ENCODE measurements at places on chromosomes 3 and 15.

DNA sequence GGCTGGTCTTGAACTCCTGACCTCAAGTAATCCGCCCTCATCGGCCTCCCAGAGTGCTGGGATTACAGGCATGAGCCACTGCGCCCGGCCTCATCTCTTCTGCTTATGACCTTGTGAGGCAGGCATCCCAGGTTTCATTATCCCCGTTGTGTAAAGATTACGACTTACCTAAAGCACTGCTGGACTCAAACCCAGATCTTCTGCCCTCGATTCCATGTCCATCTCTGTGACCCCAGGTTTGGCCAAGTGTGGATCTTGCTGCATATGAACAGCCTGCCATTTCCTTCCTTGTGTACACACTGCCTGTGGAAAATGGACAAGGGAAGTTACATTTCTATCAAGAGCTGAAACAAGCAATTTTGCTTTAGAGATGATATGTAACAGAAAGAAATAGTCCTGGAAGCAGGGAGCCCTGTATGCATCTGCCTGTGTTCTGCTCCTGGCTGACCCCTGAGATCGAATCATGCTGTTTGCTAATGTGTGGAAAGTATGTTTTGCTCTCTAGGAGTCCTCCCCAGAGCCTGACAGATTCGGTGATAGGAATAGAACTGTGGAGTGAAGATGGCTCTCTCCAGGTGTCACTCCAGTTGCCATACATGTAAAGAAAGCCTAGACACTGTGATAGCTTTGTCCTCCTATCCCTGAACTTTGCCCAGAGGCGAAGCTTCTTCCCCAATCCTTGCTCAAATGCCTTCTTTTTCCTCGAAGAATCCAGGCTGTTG is 11.8 kb upstream of the LIPC start:
- no peak for DNase-seq

- DNase-seq: no peak
Measured at GRCh38 chr3:52481819-52482521, 13.2 kb upstream of the STAB1 start.

- no peak for DNase-seq
Measured at GRCh38 chr3:15932348-15933300, 134.8 kb upstream of the ANKRD28 start.

DNA sequence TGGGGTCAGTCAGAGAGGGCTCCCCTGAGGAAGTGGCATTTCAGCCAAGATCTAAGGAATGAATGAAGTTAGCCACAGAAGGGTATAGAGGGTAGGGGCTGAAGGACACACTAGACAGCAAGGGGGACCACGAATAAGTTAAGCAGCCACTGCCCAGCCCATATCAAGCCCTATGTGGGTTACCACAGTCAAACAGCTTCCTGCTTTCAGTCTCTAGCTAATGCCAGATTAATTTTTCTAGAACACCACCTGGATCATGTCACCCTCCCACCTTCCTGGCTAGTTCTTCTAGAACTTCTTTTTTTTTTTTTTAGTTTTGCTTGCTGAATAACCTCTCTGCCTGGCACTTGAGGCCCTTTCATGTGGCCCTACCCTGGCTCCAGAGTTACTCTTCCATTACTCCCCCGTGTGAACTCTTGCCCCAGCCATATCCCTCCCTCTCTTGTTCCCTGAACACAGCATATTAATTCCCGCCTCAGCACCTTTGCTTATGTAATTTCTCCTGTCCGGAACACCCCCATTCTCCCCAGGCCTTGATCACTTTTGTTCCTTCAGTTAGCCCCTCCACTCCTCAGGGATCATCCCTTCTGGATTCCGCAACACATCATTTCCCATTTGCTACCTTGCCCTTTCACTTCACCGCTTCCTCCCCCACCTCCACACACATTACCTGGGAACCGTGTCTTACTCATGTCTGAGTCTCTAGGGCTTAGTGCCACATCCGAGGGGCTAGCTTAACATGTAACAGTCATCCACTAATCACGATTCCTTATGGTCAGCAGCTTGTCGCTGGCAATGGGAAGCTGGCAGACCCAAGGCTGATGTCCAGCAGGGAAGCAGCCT is 20.6 kb upstream of the BNC1 start:
- no peak for DNase-seq

GRCh38 chr3:25430935-25431770 is 3.1 kb downstream of the RARB start:
- no peak for DNase-seq

DNA sequence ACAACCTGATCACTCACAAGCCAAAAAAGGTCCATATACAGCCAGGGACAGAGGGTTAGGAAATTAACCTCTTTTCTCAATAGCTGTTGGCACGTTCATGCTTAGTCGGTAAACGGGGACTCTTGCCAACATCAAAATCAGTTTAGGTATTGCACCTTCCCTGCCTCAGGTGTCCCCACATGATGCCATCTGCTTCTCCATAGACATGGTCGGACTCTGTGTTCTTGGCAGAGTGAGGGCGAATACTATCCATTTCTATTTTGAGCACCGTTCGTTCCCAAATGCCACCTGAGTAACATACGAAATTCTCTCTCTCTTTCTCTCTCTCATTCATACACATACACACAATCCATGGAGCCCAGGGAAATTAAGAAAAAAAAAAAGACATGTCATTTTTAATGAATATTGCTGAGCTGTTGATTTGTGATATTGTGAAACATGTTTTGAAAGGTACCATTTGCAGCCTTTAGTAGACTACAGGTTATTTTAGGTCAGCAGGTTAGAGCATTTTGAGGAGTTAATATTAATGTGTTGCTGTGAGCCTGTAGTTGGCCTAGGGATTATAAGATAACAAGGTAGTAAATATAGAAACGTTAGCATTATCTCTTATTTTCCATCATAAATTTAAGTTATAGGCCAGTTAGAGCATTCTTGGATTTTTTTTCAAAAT is 78.5 kb downstream of the GHSR start:
- no peak for DNase-seq

- DNase-seq: no peak
Measured at GRCh38 chr15:65068403-65068788, 605 bp upstream of the RASL12 start.

- DNase-seq: no peak
Measured at GRCh38 chr3:148883163-148883562, 18.1 kb downstream of the CPA3 start.

GRCh38 chr15:88036154-88036839 is 220.2 kb downstream of the NTRK3 start:
- DNase-seq: no peak

DNA sequence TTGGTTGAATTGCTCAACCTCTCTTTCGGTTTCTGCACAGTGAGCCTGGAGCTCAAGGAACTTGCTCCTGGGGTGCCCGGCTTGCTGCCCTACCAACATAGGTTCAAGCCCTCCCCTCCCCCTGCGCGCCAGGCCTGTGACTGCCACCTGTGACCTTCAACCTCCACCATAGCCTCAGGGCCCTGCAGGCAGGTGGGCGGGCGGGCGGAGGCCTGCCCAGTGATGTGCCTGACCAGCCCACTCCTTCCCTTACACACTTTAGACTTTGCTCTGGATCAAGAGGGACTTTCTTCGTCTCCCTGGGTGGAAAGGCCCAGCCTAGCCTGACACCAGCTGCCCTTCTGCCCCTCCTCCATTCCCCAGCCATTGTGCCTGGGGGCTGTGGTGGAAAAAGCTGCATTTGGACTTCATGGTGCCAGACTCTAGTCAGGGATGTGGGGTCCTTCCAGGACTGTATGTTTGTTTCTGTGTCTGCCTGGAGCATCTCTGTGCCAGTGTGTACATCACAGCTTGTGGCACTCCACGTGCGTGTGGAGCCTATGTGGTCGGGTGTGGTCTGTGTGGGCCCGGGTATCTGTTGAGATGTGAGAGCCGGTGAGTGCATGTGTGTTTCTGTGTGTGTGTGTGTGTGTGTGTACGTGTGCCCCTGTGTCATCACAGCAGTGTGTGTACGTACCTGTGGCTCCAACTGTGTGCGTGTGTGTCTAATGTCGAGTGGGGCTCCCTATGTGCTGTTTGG is 9.5 kb downstream of the PRKCD start:
- DNase-seq: no peak

DNA sequence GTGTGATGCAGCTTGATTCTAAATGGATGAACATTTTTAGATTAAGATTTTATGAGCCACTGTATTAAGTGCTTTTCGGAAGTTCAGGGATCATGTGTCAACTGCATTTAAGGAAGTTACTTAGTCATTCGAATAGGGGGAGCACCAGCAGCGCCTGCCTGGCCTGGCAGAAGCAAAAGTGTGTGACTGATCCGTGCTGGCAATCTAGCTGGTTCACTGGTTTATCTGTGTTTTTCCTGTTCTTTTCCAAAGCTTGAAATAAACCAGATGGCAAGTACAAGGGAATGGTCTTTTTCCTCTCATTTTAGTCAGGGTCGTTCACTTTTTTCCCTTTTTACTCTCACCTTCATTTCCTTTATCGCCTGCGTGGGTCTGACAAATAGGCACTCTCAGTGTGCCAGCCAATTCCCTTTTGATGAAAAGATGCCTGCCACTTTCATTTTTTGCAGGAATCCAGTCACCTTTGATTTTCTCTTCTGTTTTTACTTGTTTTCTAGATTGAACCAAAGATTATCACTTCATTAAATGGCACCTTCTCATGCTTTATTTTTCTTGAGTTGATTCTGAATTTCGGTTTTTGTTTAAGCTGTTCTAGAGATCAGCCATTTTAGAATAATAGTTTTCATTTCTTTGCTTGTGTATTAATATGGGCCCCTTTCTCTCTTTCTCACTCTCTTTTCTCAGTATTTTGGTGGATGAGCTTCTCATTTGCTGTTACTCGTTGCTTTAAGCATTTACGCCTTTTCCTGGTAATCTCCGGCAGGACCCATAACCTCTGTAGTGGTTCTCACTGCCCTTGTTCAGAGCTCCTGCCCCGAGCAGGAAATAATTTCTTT is 2.8 kb downstream of the ABHD2 start:
- DNase-seq: peak; percentile 66

DNA sequence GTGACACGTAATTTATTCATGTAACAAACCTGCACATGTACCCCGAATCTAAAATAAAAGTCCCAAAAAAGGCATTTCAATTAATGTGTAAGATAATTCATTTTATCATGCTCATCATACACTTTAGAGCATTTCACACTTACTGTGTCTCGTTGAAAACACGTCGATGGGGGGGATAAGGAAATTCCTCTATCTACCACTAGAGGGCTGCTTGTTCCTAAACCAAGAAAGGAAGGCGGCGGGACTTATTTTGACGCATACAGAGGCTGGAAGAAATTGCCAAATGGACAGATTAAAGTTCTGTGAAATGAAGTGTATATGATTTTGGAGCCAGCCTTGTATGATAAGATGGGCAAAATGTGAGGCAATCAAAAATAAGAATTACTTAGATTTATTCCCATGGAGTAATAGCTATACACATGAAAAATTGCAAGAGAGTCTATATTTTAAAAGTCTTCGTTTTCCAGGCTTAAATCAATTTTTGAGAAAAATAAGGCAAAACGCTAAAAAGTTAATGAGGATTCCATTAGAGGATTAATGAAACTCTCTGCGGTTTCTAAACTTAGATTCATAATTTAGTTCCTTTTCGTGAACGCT is 346.8 kb downstream of the CNTN3 start:
- peak; percentile 75 for DNase-seq

DNA sequence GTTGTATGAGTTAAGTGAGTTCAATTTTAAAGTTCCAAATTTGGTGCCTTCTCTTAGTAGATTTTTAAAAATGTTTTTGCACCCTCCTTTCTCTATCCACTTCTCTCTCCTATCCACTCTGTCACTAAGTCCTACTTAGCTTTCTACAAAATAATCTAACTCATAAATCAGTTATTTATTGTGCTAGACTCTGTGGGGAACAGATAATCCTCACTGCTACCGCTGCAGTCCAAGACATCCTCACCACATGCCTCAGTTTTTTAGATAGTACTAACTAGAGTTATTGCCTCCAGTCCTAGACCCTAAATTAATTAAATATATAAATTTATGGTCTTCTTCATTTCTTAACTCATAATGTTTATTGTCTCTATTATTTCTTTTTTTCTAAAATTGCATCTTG is 576.3 kb downstream of the GRM7 start:
- DNase-seq: no peak
